ENCODE measurements at places on chromosomes 1 and 21.

DNA sequence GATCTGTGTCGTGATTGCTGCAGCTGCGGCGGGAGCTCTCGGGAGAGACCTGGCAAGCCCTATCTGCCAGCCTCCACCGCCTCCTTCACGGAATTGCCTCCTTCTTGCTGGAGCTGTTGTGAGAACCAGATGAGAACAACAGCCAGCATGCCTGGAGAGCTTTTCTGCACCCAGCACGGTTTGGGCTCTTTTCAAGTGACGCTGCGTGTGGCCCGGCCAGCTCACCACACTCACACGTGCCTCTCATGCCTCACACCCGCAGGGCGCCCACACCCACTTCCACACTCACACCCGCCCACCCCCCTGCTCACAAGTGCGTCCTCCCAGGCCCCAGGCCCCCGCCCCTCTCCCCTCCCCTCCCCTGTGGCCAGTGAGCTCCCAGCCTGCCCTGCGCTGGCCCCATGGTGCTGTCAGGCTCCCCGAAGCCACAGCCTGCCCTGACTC lies 135.7 kb upstream of the RUNX3 start:
- DNase-seq: no peak

GRCh38 chr1:117622726-117623125 lies 16.9 kb downstream of the TENT5C start:
- no peak for DNase-seq

GRCh38 chr21:42692688-42693087 lies 39.3 kb downstream of the PDE9A start:
- DNase-seq: no peak

DNA sequence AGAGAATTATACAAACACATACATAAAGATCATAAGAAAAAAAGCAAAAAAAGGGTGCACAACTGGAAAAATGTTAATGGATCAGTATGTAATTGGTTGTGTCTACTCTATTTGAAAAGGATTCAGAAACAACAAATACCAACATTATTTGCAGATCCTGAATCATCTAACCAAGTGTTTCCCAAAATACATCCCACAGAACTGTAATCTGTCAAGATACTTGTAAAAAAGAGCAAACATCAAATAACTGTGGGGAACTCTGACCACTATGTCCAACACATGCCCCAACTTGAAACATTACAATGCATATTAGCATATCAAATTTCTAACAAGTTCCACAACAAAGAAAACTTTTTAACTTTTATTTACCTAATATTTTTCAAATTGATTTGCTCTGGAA lies 22.6 kb downstream of the ANKRD13C start:
- no peak for DNase-seq

- DNase-seq: no peak
Measured at GRCh38 chr1:39110882-39111281, 84.7 kb downstream of the NDUFS5 start.

DNA sequence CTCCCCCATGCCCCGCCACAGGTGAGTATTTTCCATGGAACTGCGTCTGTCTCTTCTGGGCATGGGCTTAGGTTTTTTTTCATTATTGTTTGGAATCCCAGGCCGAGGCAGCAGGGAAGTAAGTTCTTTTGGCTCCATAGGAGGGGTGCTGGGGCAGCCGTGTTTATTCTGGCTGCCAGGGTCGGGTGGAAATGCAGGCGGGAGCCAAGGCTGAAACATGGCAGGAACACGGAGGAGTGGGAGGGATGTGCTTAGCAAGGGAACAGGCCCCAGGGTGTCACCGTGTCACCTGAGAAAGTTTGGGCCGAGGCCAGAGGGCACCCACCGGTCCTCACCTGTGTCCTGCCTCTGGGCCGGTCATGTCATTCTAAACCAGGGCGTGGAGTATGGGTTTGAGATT lies 4.5 kb upstream of the DHRS3 start:
- no peak for DNase-seq

DNA sequence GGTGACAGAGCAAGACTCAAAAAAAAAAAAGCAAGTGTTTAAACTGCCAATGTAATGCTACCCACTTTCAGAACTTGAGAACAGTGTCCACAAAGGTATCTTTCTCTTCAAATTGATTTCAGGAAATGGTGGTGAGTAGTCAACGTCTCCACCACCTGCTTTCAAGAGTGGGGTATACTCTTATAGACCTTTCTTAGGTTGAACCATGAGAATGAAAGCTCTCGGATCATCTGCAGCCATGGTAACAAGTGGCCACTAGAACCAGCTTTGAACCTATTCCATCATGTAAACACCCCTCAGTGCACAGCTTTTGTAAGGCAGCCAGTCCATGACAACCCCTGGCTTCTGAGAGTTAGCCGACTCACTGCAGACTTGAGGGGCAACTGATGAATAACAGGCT lies 107.4 kb downstream of the NTPCR start:
- no peak for DNase-seq

DNA sequence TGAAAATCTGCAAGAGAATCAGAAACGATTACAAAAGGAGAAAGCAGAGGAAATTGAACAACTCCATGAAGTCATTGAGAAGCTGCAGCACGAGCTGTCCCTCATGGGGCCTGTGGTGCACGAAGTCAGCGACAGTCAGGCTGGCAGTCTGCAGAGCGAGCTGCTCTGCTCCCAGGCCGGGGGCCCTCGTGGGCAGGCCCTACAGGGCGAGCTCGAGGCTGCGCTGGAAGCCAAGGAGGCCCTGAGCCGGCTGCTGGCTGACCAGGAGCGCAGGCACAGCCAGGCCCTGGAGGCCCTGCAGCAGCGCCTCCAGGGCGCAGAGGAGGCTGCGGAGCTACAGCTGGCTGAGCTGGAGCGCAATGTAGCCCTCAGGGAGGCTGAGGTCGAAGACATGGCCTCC lies 47.5 kb upstream of the DIP2A start:
- no peak for DNase-seq

DNA sequence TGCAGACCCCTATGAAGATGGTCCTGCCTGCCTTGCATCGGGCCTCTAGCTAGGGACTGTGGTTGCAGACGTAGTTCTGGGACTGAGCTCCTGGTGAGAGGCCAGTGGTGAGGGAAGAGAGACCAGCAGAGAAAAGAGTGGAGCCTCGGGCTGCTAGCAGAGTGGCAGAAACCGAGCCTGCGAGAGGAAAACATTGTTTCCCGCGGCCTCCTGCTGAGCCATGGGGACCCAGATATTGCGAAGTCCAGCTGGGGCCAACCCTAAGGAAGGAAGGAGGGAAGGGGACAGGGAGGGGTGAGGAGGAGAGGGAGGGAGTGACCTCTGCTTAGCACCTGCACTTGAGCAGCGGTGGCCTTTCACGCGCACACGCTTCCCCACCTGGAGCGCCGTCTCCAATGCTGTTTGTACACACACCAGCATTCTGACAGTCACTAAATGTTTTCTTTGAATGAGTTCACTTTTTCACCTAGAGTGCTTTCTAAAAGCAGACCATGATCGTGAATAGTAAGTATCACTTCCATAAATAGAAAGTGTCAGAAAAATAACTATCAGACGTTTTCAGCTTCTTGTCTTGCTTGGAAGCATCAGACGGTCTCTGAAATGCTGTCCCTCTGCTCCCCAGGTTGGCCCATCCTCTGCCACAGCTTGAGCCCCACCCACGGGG lies 2.5 kb upstream of the FNDC10 start:
- DNase-seq: no peak

DNA sequence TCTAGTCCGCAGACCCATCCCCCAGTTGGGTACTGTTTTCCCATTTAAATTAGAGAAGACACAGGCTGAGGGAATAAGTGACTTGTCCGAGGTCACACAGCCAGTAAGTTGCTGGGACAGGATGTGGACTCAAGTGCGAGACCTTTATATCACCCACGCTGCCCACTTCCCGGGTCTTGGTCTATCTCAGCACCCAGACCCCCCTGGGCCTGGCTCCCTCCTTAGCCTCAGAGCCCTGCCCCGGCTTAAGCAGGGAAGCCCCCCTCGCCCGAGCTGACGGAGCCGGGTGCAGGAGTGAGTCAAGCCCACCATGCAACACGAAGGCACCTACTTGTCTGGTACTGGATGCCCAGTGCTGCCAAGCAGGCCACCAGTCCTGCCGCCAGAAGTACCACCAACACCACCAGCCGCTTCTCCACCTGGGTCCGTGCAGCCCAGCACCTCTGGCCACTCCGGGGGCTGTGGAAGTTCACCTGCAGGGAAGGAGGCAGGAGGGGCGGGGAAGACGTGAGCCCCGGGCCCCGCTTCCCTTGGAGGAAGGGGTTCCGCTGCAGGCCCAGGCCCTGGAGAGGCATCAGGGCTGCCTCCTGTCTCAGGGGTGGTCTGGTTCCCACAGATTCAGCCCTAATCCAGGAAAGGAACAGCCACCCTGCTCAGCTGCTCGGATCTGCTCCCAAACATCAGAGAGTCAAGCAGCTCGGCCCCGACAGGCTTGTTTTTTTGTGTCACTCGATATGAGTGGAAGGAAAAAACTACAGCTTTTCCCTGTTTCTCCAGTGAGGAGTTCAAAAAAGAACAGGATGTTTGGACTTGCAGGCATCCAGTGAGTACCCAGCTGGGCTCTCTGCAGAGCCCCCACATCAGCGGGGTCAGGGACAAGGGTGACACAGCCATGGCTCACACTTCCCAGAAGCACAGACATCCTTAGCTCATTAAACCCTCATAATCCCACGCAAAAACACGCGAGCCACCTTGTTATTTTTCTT lies 11.1 kb downstream of the ECE1 start:
- no peak for DNase-seq

DNA sequence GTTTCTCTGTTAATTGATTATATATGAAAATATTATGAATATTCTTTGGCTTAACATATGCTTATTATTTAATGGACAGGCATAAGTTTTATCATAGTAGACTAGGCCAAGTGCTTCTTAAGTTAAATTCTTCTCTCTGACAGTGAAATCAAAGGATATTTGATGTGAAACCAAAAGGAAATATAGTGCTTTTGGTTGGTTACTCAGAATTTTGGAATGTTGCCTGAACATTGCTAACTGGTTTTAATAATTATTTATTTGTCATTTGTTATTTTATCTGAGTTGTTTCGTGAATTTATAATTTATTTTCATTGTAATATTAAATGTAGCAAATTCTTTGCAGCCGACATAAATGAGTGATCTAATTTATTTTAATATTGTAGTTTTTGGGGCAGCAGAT lies 18.3 kb downstream of the HOOK1 start:
- DNase-seq: no peak

GRCh38 chr1:184974056-184974836 lies at the start of gene NIBAN1:
Gene NIBAN1, minus strand, starts transcription at chr1:184974508. Its CDS starts 152 bp downstream, at chr1:184974356.
- DNase-seq: peak; percentile 73
